GM04504 (cell line): ENCODE measurements at places on chromosomes 2 and 18.

DNA sequence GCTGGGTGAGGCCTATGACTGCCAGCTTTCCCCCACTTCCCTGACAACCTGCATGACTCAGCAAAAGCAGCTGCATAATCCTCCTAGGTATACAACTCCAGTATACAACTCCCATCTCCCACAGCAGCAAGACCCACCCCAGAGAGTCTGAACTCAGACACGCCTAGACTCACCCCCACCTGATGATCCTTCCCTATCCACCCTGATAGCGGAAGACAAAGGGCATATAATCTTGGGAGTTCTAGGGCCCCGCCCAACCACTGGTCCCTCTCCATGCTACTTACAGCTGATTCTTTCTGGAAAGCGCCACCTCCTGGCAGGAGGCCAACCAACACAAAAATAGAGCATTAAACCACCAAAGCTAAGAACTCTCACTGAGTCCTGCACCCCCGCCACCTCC lies 296.5 kb downstream of the DCC start:
- DNase-seq, result no peak

GRCh38 chr2:94994063-94994913 lies 31.2 kb upstream of the MAL start:
- no peak for DNase-seq

GRCh38 chr18:40037356-40037755 lies 1917.7 kb upstream of the PIK3C3 start:
- no peak for DNase-seq

- DNase-seq, result no peak
Measured at GRCh38 chr18:57621246-57621604, 411 bp downstream of the NARS1 start.
